Left renal pelvis (tissue), 4 donors: ENCODE measurements at places on chromosomes 6 and 20. TPM values are rescaled to one million over a fixed set of nuclear protein-coding genes. Genes with fewer than 3 reads are reported as not detected.

- DNase-seq: no peak
These were observed 217.0 kb upstream of the CCN2 start for GRCh38 chr6:132167929-132168892.

DNA sequence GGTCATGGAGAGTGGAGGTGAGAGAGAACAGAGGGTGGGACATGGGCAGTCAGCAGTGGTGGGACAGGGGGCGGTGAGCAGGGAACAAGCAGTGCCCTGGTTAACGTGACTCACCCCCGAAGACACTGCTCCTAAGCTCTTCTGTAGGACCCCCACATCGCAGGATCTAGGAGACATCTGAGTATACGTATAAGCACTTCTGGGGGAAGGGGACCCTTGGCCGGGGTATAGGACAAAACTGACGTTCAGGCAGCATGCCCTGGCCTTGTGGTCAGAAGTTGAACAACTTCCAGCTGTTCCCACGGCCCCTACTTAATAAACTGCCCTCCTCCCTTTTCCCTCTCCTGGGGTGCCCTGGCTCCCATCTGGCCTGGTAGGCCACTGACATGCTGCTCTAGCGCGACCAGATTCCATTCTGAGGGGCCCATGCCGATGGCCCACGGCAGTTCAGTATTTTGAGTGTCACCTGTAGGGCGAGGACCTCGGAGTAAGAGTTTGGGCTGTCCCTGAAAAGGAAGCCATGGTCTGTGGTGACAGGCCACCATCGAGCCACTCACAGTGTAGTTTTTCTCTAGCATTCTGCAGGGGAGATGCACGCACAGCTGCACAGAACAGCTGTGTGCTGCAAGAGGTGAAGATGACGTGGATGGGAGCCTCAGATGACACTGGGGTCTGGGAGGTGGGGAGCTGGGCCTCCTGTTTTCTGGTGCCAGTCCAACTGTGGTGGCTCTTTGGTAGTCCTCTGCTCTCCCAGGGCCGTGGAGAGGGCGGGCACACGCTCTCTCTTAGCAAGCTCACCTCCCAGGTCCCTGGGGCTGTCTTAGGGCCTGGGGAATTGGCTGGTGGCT is 38.4 kb downstream of the PPP1R3G start:
- no peak for DNase-seq

GRCh38 chr6:33276581-33276863 is 401 bp upstream of the B3GALT4 start:
- DNase-seq: no peak

DNA sequence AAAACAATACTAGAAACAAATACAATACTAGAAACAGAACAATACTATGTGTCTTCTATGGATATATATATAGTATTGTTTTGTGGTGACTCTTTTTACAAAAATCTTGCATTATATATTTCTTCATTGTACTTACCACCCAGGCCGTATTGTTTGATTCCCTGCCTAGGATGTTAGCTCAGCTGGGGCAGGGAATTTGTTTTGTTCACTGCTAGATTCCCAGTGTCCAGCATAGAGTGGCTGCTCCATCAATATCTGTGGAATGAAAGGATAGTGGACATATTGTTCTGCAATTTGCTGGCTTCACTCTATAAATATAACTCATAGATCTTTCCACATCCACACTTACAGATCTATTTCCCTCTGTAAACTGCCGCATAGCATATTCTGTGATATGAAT is 21.5 kb upstream of the PREX1 start:
- DNase-seq: no peak

GRCh38 chr6:142474531-142475289 is 172.9 kb downstream of the ADGRG6 start:
- DNase-seq: peak; percentile 19

DNA sequence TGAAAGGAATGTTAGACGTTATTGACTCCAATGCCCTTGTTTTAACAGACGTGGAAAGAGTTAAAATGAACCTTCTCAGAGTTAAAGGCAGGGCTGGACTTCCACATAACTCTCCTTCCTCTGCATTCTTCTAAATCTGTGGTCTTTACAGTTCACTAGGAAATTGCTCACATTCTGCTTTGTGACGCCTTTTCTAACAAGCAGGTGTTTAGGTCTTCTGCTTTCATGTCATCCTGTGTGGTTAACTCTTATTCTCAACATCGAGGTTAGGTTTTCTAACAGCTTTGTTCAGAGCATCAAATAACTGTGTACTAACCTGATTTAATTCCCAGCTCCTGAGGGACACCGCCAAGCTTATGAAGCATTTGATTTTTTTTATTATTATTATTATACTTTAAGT is 81.3 kb upstream of the NT5E start:
- DNase-seq: no peak

GRCh38 chr20:62728781-62729300 is 20.2 kb downstream of the NTSR1 start:
- no peak for DNase-seq

GRCh38 chr20:32632461-32633354 is 41.0 kb downstream of the C20orf203 start:
- no peak for DNase-seq

DNA sequence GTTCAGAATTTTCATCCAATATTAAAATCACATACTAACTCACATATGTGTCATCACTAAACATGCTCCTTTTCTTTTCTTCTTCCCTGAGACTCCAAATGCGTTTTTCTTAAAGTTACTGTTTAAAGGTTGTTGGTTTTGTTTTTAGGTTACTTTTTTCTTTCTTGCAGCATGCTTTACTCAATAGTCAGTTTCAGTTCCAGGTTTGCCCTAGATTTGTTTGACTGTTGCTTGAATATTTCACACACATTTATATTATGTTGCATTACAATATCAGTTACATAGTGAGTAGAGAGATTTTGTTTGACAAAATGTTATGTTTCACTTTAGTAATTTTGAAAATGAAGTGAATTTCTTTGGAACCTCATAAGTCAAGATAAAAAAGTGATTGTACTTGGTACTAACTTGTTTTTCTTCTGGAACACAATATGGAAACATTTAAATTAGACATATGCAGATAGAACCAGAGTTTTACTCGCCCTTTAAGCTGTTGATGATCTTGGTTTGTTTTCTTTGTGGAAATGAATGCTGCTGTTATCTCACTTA is 27.3 kb downstream of the FNDC1 start:
- DNase-seq: no peak

Gene KIF25
- polyA plus RNA-seq: 0.14 TPM

Gene KIAA0408
- 4.3 TPM for polyA plus RNA-seq

Gene ZSCAN16
- polyA plus RNA-seq: 6.5 TPM

Gene DLK2
- 1.6 TPM for polyA plus RNA-seq
